Activated CD4-positive, alpha-beta T cell treated with anti-CD3 and anti-CD28 coated beads, Interleukin-2, amount 10 ng/mL, durations not matched to agents 24 days and 14 days (primary cell): ENCODE measurements at places on chromosomes 4 and X.
A peak's percentile ranks its signal among the peaks of the same experiment; 100 is the strongest.

DNA sequence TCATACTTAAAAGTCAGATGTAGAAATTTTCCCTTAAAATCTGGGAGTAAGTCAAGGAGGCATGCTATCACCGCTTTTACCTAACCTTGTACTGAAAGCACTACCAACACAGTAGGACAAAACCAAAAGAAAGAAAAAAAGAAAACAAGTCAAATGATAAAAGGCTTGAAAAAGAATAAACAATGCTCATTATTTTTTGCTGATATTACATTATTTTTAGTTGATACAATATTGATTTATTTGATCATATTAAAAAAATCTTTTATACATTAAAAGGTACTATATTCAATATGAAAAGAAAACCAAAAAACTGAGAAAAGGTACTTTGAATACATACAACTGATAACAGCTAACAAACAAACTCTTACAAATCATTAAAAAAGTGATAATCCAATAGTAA, 164.3 kb downstream of the FAM13A start:
- no peak for DNase-seq

DNA sequence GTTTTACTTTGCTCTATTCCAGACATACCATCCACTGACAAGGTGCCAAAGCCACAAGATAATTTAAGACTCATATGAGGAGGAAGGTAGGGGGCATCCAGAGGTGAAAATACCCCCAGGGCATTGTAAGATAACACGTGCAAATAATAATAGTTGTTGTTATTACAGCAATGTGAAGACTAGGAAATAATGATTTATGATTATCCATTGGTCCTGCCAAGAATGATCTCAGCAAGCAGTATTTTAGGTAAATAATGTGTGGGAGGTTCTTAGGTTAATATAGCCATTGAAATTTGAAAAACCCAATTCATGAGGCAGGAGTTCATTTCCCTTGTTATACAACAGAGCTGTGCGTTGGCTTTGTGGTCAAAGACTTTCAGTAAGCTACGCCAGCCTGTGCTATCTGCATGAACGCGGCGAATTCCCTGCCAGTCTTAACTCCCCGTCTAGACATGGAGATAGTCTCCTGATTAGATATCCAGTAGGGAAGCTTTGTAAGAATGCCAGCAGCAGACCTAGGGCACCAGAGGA, 47.2 kb upstream of the MXRA5 start:
- no peak for DNase-seq

- peak; percentile 87 for DNase-seq
Measured at GRCh38 chr4:109560687-109561461, 828 bp downstream of the MCUB start.

DNA sequence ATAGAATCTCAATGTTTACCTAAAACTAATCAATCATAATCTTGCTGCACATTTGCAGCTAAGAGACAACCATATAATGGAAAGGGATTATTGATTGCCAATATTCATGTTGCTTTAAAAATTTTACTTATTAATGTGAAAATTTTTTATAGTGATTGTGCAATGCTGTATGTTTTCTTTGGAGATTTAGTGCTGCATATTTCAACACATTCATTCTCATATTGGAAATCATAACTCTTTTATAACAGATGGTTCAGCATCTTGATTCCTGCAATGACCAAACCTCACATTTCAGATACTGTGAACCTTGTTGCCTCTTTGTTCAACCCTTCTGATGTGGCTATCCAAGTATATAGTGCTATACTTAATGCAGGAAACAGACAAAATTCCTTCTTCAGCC, 502.6 kb downstream of the C4orf33 start:
- no peak for DNase-seq

GRCh38 chrX:9456250-9457074, 8.4 kb upstream of the TBL1X start:
- DNase-seq: peak; percentile 82

DNA sequence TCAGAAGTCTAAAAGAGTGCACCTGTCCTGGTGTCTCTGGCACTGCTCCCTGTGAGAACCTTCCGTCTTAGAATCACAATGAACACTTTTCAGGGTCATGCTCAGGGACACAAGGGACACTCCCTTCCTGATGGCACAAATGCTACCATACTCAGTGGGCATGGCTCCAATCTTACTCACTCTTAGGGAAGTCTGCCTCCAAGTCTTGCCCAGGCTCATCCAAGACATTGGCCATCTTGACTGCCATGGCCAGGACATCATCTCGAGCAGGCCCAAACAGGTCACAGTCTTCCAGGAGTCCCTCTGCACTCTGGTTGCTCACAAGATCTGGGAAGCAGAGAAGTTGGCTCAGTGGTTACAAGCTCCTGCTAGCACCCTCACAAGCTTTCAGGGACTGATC, 8.8 kb downstream of the ZMYM3 start:
- no peak for DNase-seq

DNA sequence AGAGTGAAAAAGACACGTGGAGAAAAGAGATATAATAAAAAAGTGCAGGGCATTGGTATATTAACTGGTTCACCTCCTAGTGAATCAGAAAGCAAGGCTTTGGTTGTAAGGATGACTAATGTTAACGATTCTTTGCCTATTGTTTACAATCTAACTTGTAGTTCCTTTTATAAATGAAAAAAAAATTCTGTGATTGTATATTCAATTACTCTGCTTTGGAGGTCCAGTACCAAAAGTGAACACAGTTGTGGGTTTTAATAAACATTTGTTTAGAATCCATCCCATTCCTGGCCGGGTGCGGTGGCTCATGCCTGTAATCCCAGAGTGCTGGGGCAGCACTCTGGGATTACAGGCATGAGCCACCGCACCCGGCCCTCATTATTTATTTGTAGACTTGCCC, 36.9 kb upstream of the PRSS12 start:
- no peak for DNase-seq

DNA sequence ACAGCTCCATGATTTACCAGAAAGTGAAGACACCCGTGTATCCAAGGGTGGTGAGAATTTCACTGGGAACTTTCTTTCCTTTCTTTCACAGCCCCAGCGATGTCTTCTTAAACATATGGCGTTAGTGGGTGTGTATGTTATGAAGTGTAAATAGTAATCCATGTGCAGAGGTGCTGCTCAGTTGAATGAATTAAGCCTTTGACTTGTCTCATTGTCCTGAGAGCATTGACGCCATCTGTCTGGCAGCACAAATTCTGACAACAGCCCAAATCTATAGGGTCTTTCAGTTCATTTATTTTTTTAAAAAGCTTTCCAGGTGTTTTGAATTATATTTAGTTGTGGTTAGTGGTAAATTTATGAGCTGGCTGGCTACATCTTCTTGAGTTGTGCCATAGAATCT, 69.4 kb downstream of the CLCN5 start:
- no peak for DNase-seq

- peak; percentile 63 for DNase-seq
Measured at GRCh38 chr4:106329041-106329618, 12.8 kb downstream of the AIMP1 start.

DNA sequence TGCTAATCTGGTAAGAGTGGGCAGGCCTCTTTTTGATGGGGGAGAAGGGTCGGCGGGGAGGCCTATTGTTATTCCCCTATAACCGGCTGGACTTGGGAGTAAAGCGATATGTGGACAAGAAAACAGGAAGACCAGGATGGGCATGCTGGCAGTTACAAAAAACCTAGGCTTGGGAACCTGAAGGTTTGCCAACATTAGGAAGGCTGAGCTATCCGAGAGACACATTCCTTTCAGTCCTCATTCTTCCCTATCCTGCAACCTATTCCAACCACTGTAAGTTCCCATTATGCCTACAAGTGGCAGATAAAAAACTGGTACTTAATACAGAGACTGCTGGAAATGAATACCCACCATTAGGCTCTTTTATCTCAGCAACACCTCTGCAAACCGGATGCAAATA, 32.4 kb upstream of the CT47C1 start:
- no peak for DNase-seq

GRCh38 chrX:37472836-37473235, 98.6 kb upstream of the LANCL3 start:
- DNase-seq: no peak

DNA sequence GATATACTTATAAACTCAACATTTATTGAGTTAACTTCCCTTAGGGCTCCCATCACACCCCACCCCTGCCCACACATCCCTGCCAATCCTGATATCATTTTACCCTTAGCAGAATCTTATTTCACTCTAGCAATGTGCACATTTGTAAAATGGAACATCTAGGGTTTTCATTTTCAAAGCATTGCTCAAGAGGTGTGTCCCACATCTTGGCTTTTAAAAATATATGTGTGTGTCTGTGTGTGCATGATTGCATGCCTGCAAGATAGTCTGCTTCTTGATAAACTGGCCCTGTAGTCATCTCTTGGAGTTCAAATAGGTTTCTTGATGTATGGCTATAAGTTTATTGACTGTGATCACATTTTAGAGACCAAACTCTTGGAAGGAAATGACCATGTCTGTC, 26.4 kb upstream of the EGF start:
- DNase-seq: no peak

GRCh38 chrX:40158036-40158706, 60.4 kb upstream of the BCOR start:
- peak; percentile 81 for DNase-seq

DNA sequence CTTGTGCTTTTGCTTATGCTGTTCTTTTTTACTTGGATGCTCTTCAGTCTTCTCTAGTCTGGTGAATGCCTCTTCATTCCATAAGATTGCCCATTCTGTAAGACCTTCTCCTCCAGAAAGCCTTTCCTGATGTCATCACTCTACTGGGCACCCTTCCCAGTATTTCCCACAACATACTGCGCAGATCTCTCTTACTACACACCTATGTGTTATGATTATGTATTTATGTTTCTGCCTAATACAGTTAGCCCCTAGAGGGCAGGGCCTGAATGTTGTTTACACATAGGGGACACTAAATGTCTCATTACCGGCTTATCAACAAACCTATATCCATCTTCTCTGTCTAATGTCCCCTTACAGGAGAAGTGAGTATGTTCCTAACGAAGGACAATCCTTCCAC, 21.1 kb downstream of the AIFM1 start:
- DNase-seq: no peak

GRCh38 chrX:49197543-49198087, 2.4 kb downstream of the SYP start:
- no peak for DNase-seq

GRCh38 chr4:145564540-145564939, 54.6 kb upstream of the MMAA start:
- DNase-seq: no peak

GRCh38 chr4:85474818-85475630, at the start of gene ARHGAP24:
ARHGAP24 (plus strand) TSS chr4:85475150.
- DNase-seq: peak; percentile 56

DNA sequence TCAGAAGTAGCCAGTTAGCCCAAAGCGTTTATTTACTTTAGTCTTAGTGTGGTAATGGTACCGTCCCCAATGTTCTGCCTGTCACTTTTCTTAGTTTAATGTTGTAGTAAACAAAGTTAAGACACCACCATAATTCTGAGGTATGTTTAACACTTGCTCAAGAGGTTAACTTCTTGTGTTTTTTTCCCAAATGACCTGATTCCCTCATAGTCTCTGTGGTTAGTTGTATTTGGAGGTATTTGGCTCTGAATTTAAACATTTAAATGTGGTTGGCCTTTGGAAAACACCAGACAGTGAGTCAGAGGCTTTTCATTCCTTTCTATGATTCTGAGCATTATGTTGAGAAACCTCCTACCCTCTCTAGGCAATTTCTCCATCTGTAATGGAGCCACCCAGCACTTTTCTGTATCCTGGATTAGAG, 47.9 kb downstream of the CXCL1 start:
- no peak for DNase-seq

DNA sequence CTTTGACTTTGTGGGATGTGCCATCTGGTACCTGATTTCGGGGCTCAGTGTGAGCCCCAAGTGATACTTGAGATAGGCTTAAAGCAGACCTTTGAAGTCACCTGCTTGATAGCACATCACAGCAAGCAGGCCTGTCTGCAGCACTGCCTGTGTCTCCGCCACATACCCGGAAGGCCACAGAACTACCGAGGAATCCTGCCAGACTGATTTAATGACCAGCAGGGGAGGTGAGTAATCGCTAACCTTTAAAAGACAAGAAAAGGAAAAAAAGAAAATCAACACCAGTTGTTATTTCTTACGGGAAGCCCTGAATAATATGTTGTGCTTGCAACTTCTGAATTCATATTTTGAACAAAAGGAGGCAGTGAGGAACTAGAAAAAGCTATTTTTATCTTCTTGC, 6.8 kb downstream of the PTCHD1 start:
- DNase-seq: no peak

DNA sequence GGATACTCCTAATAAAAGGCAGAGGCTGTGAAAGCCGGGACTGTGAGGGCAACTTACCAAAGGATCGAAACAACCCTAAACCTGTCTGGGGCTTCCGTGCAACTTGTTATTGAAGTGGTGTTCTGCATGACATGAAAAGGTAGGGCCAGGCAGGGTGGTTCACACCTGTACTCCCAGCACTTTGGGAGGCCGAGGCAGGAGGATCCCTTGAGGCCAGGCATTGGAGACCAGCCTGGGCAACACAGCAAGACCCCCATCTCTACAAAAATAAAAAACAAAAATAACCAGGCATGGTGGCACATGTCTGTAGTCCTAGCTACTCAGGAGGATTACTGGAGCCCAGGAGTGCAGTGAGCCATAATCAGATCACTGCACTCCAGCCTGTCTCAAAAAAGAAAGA, 12.3 kb downstream of the CASP3 start:
- DNase-seq: no peak

DNA sequence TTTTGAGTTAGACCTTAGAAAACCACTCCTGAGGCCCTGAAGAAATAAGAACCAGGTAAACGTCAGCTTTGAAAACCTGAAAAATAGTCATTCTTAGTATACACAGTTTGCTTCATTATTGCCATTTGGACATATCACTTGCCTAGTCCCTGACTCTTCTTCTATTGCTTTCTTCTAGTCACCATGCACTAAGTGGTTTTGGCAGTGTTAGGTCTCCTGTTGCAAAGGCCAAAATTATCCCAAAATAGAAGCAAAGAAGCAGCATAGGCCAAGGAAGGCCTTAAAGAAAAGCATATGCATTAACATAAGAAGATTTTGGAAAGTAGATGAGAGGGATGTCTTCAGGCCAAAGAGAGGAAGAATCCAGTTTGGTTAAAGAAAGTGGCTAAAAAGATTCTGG, 24.1 kb upstream of the SMPX start:
- no peak for DNase-seq

DNA sequence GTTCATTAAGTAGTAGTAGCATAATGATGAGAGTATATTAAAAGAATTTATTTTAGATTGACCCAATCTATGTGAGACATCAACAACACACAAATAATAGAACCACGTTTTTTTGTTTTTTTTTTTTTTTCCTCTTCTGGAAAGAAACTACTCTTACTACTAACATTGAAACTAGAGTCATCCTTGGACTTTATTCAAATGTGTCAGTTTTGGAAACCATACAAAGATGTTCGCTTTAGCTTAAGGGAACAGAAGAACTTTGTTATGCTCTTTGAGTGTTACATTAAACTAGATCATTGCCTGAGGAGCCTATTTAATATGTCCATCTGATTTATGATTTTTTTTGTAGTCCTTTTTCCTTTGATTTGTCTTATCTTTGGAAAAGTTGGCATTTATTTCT, 166.7 kb downstream of the RPA4 start:
- DNase-seq: no peak

GRCh38 chrX:31132821-31133241, 61.0 kb upstream of the FTHL17 start:
- no peak for DNase-seq

GRCh38 chrX:80181079-80181478, 166.5 kb downstream of the TBX22 start:
- DNase-seq: no peak

GRCh38 chr4:152616804-152617203, 63.0 kb downstream of the TMEM154 start:
- DNase-seq: no peak

- no peak for DNase-seq
Measured at GRCh38 chrX:114071412-114071811, 512.5 kb upstream of the HTR2C start.

GRCh38 chr4:7513671-7514070, 78.9 kb upstream of the PSAPL1 start:
- DNase-seq: no peak
